ENCODE measurements at places on chromosomes 4 and X.

GRCh38 chr4:174305961-174306360 lies 22.2 kb downstream of the CEP44 start:
- no peak for DNase-seq

DNA sequence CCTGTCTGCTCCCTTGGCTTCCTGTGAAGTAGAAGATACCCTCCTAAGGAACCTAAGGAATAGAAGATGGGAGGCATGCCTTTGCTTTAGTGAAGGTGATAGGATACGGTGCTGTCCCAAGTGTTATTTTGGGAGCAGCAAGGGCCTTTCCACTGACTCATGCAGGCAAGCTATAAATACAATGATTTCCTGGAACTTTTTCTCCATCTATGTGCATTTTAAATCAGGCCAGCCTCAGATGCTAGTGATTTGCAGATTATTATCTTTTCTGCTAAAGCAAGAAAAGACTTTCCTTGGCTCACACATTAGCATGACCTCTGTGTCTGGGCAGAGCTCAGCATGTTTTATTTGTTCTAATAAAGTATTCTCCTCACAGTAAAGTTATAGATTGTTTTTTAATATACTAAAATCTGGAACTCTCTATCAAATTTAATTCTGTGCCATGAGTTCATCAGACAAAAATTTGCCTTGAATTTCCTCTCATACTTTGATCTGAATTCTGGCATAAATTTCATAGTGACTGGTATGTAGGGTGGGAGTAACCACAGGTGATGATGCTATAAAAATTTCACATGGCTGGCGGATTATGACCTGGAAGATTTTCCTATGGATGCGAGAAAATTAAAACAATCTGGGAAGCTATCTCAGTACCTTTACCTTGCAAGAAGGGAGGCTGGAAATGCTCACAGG lies 131.7 kb downstream of the REPS2 start:
- DNase-seq = no peak

- DNase-seq = no peak
These were observed 69.1 kb downstream of the PCDH7 start for GRCh38 chr4:30789219-30789671.

DNA sequence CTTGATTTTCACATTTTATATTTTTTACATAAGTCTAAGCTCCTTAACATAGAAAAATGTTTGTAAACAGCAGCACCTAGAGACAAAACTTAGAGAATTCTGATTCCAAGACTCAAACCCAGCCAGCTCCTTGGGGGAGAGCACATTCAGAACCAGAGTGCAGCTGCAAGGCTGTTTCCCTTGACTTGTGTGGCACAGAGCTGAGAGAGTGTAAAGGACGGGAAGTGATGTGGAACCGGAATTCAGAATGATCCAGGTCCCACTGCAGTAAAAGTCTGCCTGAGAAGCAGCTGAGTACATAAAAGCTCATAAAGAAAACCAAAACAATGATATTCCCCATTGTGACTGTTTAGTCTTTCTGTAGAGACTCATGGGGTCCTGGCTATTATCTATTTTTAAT lies 713.8 kb downstream of the RAB28 start:
- DNase-seq = no peak

DNA sequence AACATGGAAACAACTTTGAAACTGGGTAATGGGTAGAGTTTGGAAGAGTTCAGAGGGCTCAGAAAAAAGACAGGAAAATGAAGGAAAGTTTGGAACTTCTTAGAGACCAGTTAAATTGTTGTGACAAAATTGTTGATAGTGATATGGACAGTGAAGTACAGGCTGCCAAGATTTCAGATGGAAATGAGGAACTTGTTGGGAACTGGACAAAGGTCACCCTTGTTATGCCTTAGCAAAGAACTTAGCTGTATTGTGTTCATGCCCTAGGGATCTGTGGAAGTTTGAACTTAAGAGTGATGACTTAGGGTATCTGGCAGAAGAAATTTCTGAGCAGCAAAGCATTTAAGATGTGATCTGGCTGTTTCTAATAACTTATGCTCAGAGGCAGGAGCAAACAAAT lies 5.1 kb upstream of the ARL13A start:
- DNase-seq = no peak

- DNase-seq = no peak
These were observed 7.0 kb downstream of the APLN start for GRCh38 chrX:129647418-129648410.

Data from stimulated activated CD4-positive, alpha-beta T cell treated with anti-CD3 and anti-CD28 coated beads, Interleukin-2, amount 100 ng/mL, for 24 hours (primary cell).